ENCODE measurements at places on chromosomes 2 and 18.

- no peak for DNase-seq
Measured at GRCh38 chr2:7094231-7094741, 177.1 kb downstream of the RNF144A start.

DNA sequence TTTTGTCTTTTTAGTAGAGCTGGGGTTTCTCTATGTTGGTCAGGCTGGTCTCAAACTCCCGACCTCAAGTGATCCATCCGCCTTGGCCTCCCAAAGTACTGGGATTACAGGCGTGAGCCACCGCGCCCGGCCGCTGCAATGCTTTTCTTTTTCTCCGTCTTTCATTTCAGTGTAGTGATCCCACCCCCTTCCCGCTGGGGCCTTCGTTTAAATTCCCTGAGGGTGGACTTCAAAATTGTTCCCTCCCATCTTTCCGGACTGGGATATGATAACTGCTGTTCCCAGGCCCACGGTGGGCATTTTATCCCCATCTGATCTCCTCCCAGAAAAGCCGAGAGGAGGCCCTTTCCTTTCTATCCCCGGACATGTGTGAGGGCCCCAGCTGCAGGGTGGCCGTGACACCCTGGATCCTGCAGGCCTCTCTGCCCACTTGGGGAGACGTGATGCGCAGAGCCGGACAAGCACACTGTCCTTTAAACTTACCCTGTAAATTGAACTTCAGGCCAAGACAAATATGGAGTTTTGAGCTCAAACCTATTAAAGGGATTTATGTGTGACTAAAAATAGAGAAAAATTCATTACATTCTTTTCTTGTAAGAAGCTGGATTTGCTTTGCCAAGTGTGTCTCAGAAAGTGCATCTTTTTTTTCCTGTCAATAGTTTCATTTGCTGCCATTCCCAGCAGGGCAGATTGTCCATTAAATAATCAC is 54.5 kb upstream of the AFF3 start:
- no peak for DNase-seq

- DNase-seq: no peak
Measured at GRCh38 chr18:71209944-71210343, 921.1 kb downstream of the SOCS6 start.

DNA sequence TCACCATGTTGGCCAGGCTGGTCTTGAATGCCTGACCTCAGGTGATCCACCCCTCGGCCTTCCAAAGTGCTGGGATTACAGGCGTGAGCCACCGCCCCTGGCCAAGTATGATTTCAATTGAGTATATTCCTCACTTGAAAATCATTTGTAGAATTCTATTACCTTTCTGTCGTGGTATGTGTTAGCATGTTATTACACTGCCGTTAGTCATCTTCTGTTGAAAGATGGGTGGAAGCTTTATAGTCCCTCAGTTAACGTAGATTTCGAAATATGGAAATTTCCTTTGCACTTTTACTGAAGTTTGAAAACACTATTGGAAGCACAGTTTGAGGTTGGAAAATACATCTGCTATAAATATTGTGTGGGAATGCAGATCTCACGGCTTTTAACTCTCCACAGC is 14.7 kb downstream of the NIFK start:
- DNase-seq: no peak

GRCh38 chr2:236963631-236964182 is 122.0 kb upstream of the COPS8 start:
- DNase-seq: no peak

GRCh38 chr18:42792731-42793130 is 322.8 kb downstream of the RIT2 start:
- no peak for DNase-seq
